ENCODE measurements at places on chromosomes 2 and 18.

DNA sequence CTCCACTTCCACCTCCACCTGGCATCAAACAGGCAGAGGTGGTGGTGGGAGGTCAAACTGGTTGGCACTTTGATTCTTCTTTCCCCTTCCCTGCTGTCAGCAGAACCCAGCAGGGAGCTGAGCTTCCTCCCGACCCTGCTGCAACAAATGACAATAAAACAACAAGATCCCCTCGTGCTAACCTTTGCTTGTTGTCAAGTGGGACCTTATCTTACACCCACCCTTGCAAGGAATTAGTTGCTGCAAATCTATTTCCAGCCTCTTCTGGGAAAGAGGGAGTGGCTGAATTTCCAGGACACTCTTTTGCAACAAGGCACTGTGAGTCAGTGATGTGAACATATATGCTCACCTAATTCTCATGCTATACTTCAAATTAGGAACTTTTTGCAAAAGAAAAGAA is 655.1 kb downstream of the DSC3 start:
- no peak for DNase-seq
- H3K27ac ChIP-seq: no peak overlapping the region
- no peaks in the 10 kb centered on the region for H3K4me1 ChIP-seq
- no peak overlapping the region for H3K4me3 ChIP-seq

- DNase-seq: no peak
- H3K4me3 ChIP-seq: no peak overlapping the region
- no peaks in the 10 kb centered on the region for H3K36me3 ChIP-seq
- H3K27me3 ChIP-seq: peaks cover 6% of the 10 kb centered on the region
- H3K27ac ChIP-seq: no peak overlapping the region
Measured at GRCh38 chr2:145751629-145752028, 1231.7 kb upstream of the ZEB2 start.

GRCh38 chr2:170202437-170202836 is 24.5 kb downstream of the MYO3B start:
- no peak overlapping the region for H3K27ac ChIP-seq
- H3K27me3 ChIP-seq: peaks cover 9% of the 10 kb centered on the region
- DNase-seq: no peak
- H3K4me3 ChIP-seq: no peak overlapping the region
- H3K36me3 ChIP-seq: no peaks in the 10 kb centered on the region

DNA sequence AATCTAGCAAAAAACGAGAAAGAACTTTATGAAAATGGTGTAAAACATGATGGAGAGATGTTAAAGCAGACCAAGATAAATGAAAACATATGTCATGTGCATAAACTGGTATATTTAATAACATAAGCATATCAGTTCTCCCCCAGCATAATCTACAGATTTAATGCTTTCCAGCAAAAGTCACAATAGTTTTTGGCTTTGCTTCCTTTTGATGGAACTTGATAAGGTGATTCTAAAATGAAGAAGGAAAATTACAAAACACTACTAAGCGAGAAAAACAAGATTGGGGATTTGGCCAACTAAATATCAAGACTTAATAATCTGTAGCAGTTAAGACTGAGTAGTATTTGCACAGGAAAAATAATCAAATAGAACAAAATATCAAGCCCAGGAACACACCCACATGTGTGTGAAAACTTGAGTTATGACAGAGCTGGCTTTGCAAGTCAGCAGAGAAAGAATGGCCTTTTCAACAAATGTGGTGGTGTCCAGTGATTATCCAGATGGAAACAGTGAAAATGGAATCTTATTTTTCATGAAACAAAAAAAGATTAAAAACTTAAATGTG is 83.7 kb upstream of the L3MBTL4 start:
- no peaks in the 10 kb centered on the region for H3K27me3 ChIP-seq
- H3K27ac ChIP-seq: no peak overlapping the region
- no peak for DNase-seq
- H3K4me1 ChIP-seq: no peaks in the 10 kb centered on the region

GRCh38 chr2:178229927-178230326 is 35.6 kb downstream of the OSBPL6 start:
- no peak overlapping the region for H3K4me3 ChIP-seq
- no peak overlapping the region for H3K27ac ChIP-seq
- H3K27me3 ChIP-seq: peaks cover 7% of the 10 kb centered on the region
- no peaks in the 10 kb centered on the region for H3K36me3 ChIP-seq
- no peaks in the 10 kb centered on the region for H3K4me1 ChIP-seq

Data from activated T-helper 1 cell treated with anti-CD3 and anti-CD28 coated beads, Interleukin-12 subunit alpha, Interleukin-12 subunit beta, Interleukin-2, Interleukin-4 antibody, amounts not matched to agents 30 ng/mL and 10 ng/mL and 1 ng/mL, durations not matched to agents 14 hours and 24 hours and 36 hours (primary cell).